ENCODE measurements at places on chromosomes 2 and 18.

DNA sequence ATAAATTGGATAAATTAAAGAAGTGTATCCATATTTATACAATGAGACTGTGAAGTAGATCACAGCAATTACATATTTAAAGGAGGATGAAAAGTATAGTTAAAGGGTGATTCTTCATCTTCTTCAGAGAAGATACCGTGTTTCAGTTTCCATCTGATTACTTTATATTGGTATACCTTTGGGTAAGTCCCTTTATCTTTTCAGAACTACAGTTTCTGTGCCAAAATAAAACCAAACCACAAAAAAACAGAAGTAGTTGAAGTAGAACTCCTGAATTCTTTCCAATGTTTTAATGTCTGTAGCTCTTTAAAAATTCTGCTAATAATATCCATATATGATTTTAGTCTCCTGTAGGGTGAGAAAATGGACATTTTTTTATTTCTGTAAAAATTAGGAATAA lies 231.2 kb upstream of the LINC00305 start:
- DNase-seq = no peak

- DNase-seq = no peak
Observed at GRCh38 chr18:55983433-55983832, 395.4 kb upstream of the TCF4 start.

DNA sequence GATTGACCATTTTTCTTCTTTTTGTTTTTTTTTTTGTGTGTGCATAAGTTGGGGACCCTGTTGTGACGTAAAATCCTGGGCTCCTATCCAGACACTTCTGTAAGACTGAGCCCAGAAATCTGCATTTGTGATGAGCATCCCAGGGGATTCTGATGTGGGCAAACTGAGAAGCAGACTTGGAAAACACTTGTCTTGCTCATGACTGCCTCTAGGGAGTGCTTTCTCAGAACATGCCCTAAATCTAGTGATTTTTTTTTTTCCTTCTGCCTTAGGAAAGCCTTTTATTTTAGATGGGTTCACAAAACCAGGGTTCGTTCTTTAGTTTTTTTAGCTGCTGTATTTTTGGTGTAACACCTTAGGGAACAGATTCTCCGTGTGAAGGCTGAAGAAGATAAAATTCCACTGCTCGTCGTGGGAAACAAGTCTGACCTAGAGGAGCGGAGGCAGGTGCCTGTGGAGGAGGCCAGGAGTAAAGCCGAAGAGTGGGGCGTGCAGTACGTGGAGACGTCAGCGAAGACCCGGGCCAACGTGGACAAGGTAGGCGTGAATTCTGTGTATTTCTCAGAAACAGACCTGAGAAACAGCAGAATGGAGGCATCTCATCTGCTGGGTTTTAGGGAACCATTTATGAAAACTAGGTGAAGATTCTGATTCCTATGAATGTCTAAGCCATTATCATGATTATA lies 36.7 kb downstream of the RALB start:
- no peak for DNase-seq

GRCh38 chr2:196259507-196260481 lies 88.4 kb upstream of the STK17B start:
- peak; percentile 77 for DNase-seq

DNA sequence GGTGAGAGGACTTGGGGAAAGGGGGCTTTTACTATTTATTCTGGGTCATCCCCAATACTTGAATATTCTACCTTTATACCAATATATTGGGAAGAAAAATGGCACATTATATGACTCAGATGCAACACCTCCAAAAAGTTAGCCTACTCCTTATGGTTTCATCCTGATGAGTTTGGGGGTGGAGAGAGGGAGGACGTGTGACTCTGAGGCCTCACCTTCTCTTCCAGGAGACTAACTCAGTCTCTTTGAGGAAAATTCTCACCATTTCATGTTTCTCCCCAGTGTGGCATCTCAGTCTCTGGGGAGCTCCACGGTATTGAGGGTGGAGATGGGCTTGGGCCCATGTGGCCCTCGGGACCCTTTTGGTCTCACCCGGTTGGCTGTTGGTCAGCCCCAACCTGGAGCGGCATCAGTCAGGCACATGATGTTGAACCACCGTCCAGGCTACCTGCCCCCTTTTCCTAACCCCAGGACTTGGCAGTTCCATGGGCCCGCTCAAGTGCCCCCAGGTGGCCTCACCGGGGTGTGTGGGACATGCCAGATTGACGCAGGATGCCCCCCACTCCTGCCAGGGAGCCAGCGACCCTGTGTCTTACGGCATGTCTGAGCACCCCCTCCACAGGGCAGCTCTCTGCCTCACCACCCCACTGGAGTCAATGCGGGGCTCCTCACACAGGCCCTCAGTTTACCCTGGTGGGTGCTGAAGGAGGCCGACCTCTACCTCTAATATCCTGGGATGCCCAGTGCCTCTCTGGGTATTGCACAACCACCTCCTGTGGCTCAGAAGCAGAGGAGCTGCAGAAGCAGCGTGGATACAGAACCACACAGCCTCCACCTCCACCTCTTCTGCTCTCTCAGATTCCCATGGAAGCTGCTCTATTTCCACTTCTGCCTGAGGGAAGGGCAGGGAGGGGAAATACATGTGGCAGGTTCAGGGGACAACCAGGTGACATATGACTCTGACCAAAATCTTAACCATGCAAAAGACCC lies 297.4 kb downstream of the EIPR1 start:
- no peak for DNase-seq

DNA sequence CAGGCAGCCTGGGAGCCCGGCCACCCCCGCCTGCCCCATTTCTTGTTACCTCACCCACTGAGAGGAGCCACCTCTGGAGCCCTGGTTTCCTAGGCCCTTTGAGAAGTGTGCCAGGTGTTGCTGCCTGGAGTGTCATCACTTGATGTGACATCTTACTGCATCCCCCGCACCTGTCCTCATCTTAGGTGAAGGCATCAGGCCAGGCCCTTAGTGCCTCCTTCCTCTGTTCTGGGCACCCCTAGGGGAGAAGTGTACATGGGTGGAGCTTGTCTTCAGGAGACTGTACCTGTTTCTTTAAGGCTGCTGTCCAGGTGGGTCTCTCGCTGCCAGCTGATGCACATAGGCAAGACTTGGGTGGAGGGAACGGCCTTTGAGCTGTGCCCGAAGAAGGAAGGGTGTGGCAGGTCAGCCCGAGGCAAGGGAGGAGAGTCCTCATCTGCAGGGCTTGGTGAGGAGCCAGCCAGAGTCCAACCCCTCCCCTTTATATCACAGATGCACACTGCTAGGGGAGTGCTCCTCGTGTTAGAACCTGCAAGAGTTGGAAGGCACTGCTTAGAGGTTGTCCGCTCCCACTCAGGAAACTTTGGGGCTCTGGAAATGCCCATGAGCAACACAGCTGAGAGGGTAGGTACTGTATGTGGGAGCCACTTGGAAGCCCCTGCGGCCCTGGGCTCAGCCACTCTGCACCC lies 45.9 kb downstream of the NCK2 start:
- no peak for DNase-seq

DNA sequence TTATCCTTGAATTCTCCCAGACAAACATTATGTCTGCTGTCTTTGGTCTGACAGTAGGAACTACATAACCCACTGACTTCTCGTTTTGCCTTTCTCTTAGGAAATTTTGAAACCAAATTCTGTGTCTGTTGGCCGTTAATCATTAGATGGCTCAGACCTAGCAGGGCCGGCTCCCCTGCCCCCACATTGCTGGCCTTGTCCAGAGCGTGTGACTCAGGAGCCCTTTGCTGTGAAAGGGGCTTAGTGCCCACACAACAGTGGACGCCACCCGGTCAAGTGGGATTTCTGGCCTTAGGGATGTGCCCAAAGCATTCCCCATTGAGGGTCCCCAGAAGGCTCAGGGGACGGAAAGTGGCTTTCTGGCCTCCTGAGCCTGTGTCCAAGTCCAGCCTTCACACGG lies 137.5 kb downstream of the CTIF start:
- DNase-seq = no peak

GRCh38 chr2:208280234-208280633 lies 14.2 kb downstream of the PIKFYVE start:
- no peak for DNase-seq

DNA sequence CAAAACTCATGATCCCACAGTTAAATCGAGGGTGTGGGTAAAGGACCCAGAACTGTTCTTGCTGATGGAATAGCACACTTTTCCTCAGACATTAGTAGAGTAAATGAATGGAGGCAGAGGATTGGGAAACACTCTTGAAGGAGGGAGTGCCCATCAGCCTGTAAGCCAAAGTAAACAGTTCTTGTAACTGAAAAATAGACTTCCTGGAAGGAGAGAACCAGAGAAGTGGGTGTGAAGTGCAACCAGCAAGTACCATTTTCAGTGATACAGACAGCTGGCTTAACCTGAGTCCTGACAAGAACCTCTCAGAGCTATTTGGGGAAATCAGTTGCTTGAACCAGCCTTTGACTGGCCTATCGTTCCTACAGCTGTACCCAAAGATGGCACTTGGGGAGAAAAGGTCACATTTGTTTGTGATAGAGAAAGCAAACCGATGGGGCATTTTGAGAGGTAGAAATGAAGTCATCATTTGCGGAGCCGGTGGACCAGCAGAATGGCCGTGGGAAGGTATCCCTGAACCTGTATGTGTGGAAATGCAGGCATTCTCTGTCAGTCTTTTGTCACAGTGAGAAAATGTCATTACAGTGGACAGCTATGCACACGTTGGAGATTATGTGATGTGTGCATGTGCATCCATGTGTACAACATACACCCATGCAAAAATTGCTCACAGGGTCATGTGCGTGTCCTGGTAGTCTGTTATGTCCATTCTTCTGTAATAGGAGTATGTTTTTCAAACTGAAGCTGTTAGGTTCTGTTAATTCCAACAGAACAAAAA lies 17.8 kb downstream of the CRIM1 start:
- no peak for DNase-seq

DNA sequence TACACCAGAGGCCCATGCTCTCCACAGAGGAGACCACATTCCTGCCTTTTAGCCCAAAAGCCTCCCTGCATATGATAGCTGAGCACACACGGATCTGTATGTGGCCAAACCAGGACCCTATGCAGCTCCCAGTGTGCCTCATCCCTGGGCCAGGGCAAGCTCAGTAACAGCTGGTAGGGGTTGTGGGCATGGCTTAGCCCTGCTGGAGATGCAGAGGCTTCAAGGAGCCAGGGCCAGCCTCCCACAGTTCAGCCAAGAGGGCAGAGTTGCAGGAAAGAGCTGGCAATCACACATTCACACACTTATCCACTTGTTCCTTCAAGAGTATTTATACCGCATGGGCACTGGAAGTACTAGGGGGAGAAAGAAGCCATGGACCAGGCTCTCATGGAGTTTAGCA lies 1.6 kb upstream of the LIMS2 start:
- DNase-seq = no peak

DNA sequence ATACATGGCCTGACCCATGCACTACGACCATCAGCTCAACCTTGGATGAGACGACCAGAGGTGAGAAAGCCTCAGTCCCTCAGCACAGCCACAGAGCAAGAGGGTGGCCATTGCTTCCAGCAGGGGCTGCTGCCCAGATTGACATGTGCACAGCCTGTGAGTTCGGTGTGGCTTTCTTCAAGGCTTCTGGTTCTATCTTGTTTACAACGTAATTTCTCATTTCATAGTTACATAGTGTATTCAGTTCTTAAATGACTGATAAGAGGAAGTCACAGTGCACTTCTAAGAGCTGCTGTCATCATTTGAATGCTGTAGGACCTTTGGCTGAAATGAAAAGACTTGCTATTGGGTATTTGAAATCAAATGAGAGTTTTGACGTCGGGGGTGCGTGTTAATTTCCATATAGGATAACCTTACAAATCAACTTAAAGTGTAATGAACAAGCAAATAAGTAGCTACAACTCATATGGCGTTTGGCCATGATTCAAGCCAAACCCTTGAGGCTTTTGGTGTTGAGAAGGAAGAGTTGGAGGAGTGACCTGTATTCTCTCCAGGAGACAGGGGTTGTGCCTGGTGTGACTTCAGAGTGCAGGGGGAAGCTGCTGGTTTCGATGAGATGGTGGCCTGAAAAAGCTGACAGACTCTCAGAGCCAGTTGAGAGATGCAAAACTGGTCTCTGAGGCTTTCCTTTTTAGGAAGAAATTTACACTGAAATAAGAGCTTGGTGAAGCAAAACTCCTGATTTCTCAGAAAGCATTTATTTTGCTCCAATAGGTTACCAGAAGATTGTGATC lies 51.0 kb downstream of the TSHZ1 start:
- DNase-seq = no peak

DNA sequence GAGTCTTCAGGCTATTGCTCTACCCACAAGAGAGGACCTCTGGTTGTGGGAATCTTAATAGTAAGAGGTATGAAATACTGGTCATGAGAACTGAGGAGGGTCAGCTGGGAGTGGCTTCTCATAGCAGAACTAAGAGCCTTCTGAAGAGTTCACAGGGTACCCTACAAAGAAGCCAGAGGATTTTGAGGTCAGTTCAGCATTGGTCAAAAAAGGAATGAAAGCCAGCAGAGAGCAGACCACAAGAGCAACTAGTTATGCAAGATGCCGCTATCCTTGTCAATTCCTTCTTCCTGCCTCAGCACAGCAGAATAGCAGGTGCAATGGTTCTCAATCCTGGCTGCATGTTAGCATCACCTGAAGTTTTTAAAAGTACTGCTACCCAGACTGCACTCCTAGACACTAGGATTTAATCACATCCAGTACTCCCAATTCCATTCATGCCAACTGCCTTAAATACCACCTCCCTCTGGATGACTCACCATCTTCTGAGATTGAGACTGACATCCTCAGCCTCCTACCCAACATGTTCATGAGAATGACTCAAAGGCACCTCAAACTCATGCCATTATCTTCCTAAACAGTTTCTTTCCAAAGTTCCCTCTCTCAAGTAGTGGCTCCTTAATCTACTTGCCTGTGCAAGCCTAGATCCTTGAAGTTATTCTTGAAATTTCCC lies 81.0 kb upstream of the RBMS1 start:
- DNase-seq = peak; percentile 60

DNA sequence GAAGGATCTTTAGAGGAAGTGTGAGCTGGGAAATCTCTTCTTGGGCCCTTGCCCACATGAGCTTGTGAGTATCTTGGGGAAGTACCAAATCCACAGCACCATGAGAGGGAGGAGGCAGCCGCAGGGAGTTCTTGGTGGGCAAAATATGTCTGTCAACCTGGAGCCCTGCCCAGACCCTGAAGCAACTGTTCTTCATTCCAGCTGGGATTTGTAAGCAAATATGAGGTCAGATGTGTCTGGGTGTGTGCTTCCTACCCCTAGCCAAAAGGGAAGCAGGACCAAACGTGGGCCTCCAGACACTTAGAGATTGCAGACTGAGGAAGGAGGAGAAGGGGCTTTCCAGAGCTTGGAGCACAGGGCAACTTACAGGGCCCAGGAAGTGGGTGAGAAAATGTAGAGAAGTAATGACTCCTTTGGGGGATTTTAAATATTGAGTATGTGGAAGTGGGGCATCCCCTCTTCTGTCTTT lies 41.9 kb downstream of the TMEM247 start:
- DNase-seq = no peak

GRCh38 chr18:24272229-24272525 lies 125.4 kb downstream of the OSBPL1A start:
- no peak for DNase-seq

- DNase-seq = peak; percentile 49
Observed at GRCh38 chr18:35407871-35408481, 30.8 kb upstream of the ZNF396 start.
